ENCODE measurements at places on chromosomes 4 and X.

GRCh38 chrX:3462166-3462508 is 115.7 kb upstream of the MXRA5 start:
- DNase-seq = peak; percentile 41
- H3K36me3 ChIP-seq = no peaks in the 10 kb centered on the region
- peaks cover 9% of the 10 kb centered on the region for H3K4me1 ChIP-seq
- peak overlapping the region; percentile 73 for H3K27ac ChIP-seq
- peak overlapping the region; percentile 69 for H3K4me3 ChIP-seq

DNA sequence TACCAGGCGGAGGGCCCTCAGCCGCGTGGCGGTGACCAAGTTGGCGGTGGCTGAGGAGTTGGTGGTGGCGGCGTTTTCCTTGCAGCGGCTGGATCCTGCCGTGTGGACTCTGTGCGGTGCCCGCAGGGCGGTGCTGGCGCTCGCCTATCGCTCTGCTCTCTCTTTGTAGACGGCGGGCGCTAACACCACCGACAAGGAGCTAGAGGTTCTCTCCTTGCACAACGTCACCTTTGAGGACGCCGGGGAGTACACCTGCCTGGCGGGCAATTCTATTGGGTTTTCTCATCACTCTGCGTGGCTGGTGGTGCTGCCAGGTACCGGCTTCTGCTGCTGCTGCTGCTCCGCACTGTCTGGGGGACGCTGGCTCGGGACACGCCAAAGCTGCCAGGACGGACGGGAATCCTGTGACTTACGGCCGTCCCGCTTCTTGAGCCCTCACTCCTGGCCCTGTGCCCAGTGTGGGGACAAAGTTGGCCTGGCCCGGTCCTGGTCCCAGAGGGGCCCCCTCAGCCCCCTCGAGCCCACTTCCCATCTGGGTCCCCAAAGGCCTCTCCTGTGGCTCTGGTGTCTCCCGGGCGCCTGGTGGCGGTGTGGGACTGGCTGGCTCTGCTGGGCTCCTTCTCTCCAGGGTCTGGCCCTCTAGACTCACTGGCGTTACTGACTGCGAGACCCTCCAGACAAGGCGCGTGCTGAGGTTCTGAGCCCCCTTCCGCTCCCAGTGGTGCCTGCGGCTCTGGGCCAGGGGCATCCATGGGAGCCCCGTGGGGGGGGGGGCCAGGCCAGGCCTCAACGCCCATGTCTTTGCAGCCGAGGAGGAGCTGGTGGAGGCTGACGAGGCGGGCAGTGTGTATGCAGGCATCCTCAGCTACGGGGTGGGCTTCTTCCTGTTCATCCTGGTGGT is 10.7 kb downstream of the FGFR3 start:
- DNase-seq = no peak
- H3K4me1 ChIP-seq = no peaks in the 10 kb centered on the region
- H3K27me3 ChIP-seq = no peaks in the 10 kb centered on the region
- H3K36me3 ChIP-seq = no peaks in the 10 kb centered on the region
- H3K27ac ChIP-seq = no peak overlapping the region

GRCh38 chr4:14984448-14984847 is 17.8 kb upstream of the CPEB2 start:
- no peak overlapping the region for H3K4me3 ChIP-seq
- H3K27me3 ChIP-seq = no peaks in the 10 kb centered on the region
- DNase-seq = no peak
- H3K27ac ChIP-seq = no peak overlapping the region

- H3K36me3 ChIP-seq = no peaks in the 10 kb centered on the region
- H3K4me3 ChIP-seq = no peak overlapping the region
- H3K27me3 ChIP-seq = no peaks in the 10 kb centered on the region
- peaks cover 20% of the 10 kb centered on the region for H3K4me1 ChIP-seq
- H3K27ac ChIP-seq = peak overlapping the region; percentile 29
- DNase-seq = peak; percentile 81
Observed at GRCh38 chr4:152515678-152516077, 20.2 kb downstream of the FBXW7 start.

DNA sequence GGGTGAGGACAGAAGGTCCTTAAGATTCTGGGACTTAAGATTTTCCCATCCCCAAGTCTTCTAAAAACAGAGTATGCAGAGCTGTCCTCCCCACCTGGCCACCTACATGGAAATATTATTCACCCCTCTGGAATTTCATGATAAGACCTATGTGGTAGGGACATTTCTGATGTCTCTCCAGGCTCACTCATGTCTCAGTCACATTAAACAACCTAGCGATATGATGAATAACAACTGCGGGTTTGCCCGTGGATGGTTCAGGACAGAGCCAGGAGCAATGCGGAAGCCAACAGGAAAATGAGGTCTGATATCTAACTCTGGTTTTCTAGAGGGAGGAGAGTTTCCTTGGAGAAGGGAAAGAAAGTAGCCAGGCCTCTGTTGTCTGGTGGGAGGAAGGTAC is 47.4 kb downstream of the TEX13A start:
- no peaks in the 10 kb centered on the region for H3K4me1 ChIP-seq
- no peaks in the 10 kb centered on the region for H3K27me3 ChIP-seq
- no peaks in the 10 kb centered on the region for H3K36me3 ChIP-seq
- no peak overlapping the region for H3K4me3 ChIP-seq
- DNase-seq = no peak

DNA sequence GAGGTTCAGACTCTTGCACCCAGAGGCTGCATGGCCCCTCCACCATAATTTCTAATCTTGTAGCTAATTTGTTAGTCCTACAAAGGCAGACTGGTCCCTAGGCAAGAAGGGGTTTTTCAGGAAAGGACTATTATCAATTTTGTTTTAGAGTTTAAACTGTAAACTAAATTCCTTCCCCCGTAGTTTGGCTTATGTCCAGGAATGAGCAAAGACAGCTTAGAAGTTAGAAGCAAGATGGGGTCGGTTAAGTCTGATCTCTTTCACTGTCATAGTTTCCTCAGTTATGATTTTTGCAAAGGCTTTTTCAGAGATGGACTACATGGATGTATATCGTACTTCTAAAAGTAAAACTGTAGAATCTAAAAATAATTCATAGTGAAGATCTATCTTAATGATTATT is 258.1 kb upstream of the IL1RAPL1 start:
- H3K4me1 ChIP-seq = no peaks in the 10 kb centered on the region
- no peaks in the 10 kb centered on the region for H3K27me3 ChIP-seq
- no peaks in the 10 kb centered on the region for H3K36me3 ChIP-seq
- no peak overlapping the region for H3K4me3 ChIP-seq

DNA sequence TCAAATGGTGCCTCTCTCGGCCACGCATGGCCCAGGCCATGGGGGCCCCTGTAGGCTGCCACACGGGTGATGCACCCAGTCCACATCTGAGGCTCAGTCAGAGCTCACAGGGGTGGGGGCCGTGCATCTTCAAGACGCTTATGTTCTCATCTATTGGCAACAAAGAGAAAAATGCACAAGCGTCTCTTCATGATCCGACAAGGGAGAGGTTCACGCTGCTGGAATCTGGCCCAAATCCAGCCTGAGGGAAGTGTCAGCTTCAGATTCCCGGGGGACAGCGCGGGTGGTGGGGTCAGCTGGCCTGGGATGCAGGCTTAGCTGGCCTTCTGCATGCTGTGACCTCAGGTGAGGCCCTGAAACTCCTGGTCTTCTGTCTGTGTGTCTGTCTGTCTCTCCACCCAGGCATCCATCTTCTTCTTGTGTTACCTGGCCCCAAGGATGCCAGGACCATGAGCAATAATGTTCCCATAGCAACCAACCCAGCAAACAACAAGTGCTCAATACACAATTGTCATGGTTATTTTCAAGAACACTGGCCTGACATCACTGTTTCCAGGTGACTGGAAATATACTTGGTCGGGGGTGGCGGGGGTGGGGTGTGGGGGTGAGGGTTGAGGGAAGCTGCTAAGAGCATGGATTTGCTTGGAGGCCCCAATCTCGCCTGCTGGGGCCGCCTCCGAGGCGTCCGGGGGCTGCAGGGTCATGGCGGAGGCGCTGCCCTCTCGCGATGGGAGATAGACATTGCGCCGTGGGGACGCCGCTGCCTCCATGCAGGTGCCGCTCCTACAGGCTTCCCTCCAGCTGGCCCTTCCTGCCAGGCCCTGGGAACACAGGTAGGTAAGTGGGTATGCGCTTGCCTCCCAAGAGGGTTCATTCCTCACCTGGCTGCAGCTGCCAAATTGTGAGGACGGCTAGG is 48.3 kb downstream of the ABLIM2 start:
- peaks cover 76% of the 10 kb centered on the region for H3K27me3 ChIP-seq
- no peak overlapping the region for H3K27ac ChIP-seq
- no peaks in the 10 kb centered on the region for H3K4me1 ChIP-seq
- peak; percentile 25 for DNase-seq
- H3K4me3 ChIP-seq = no peak overlapping the region
- no peaks in the 10 kb centered on the region for H3K36me3 ChIP-seq

DNA sequence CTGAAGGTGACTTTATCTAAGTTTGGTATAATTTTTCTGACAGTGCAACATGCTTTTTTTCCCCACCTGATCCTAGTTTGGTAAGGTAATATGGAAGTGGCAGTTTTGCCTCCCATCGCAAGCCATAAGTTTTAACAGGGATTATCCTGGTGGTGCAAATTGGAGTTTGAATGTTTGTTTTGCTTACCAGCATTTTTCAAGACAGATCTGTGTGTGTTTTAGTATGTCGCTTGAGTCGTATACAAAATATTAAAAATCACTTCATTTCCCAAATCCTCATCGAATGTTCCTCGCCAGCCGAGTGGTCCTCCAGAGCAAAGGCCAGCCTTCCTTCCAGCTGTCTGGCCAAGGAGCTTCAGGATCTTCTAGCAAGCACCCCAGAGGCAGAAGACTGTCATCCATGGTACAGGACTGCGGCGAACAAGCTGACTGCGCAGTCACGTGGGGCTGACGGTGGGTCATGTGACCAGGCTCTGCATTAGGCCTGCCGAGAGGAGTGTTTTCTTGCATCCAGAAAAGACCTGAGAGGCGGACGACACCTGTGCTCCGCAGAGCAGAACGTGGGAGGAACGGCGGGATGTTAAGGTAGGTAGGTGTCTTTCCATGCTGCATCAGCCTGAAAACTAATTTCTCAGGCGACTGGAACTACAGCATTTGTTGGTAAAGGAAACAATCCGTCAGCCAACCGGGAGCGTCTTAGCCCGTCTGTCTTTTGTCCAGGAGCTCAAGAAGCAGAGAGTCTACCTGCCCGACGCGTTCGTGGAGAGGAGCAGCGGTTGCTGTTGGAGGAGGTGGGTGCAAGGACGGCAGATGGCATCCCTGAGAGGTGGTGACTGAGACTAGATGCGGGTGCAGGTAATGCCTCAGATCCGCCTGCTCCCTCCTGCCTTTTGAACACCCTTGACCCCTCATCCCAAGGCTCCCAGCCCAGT is at the start of gene GPRASP3:
TSS of gene GPRASP3 (plus strand) at position 507 of the 932 bp plus-strand sequence. CDS start 28,253 bp downstream, outside the sequence.
- no peaks in the 10 kb centered on the region for H3K4me1 ChIP-seq
- H3K36me3 ChIP-seq = no peaks in the 10 kb centered on the region
- 0 out of 2 replicates have a peak within 1 kb of the TSS, but pooled peaks have one; percentile 21 for H3K27ac ChIP-seq
- H3K4me3 ChIP-seq = peak within 1 kb of the TSS; percentile 73
- peak; percentile 81 for DNase-seq
- no peaks in the 10 kb centered on the region for H3K27me3 ChIP-seq

- no peak overlapping the region for H3K27ac ChIP-seq
- peaks cover 46% of the 10 kb centered on the region for H3K27me3 ChIP-seq
- DNase-seq = peak; percentile 71
- H3K36me3 ChIP-seq = no peaks in the 10 kb centered on the region
Observed at GRCh38 chr4:26206339-26206738, 114.5 kb upstream of the RBPJ start.
